ENCODE measurements at places on chromosomes 12 and 14. TPM values are rescaled to one million over a fixed set of nuclear protein-coding genes. Genes with fewer than 3 reads are reported as not detected.
A peak's percentile ranks its signal among the peaks of the same experiment; 100 is the strongest.

SOS2 gene
- 26.3 TPM for polyA plus RNA-seq

ITGB7 gene
- 9.5 TPM for polyA plus RNA-seq

ACOT4 gene
- polyA plus RNA-seq: 2.4 TPM

LTBP2 gene
- polyA plus RNA-seq: 3.5 TPM

RBMS2 gene
- polyA plus RNA-seq: 22.5 TPM

SLC6A15 gene
- 1.8 TPM for polyA plus RNA-seq

DNA sequence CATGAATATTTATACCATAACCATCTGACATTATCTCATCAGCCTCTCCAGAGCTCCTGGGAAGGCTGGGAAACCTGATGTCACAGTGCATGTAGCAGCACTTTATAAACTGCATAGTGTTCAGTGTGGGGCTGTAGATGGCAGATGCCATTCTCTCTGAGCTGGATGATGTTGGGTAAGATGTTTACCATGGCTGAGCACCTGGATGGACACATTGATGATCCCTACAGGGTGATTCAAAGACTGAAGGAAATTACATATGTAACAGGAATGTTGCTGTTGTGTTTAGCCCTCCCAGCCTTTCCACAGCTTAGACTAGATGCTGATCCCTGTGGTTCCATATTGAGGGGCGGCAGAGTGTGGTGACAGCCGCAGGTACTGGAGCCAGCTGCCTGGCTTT, 37.4 kb downstream of the IFT43 start:
- peaks cover 29% of the 10 kb centered on the region for H3K36me3 ChIP-seq
- no peaks in the 10 kb centered on the region for H3K27me3 ChIP-seq
- DNase-seq: no peak
- H3K4me1 ChIP-seq: no peaks in the 10 kb centered on the region
- no peak overlapping the region for H3K27ac ChIP-seq

GRCh38 chr14:61484031-61484430, 162.7 kb downstream of the PRKCH start:
- no peak overlapping the region for H3K4me3 ChIP-seq
- no peaks in the 10 kb centered on the region for H3K4me1 ChIP-seq
- H3K36me3 ChIP-seq: no peaks in the 10 kb centered on the region
- no peak for DNase-seq
- no peaks in the 10 kb centered on the region for H3K27me3 ChIP-seq

DNA sequence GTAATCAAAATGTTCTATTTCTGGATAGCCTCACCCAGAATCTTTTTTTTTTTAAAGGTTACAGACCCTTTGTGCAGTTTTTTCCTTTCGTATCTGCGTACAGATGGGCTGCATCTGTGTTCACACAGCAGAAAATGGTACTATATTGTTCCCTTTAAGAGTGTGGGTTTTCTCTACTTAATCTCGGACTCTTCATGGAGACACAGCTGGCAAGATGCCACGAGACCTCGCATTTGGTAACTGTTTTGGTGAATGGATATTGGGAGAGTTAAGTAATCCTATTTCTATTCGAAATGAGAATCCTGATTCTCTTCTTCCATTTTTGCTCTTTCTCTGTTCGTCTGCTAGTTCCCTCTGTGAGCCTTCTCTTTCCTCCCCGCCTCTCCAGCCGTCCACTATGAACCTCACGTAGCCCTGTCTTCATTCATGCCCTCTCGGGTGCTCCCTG, 85.7 kb downstream of the SAMD4A start:
- no peaks in the 10 kb centered on the region for H3K36me3 ChIP-seq
- peaks cover 4% of the 10 kb centered on the region for H3K4me1 ChIP-seq
- no peaks in the 10 kb centered on the region for H3K27me3 ChIP-seq
- DNase-seq: no peak

DNA sequence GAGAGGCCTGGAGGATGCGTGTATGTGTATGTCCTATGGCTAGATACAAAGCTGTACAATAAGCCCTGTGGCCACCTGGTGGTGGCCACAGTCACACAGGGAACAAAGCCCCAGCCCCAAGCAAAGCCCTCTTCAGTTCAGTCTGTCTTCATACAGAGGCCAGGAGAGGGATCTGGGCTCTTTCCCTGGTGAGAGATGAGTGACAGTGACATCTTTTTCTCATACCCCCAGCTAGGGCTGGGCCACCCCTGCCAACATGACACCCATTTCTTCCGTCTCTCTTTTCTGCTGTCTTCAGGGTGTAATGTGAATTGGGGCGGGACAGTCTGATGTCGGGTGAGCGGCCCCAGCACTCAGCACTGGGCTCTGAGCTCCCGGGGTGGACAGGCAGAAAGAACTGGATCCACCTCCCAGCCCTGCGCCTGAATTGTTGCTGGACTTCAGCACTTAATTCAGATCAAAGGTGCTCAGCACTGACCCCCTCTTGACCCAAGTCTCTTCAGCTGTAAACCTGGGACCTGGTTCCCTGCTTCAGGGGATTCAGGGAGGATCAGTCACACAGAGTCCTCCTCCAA, 59.8 kb downstream of the SERPINA3 start:
- H3K27ac ChIP-seq: no peak overlapping the region
- H3K36me3 ChIP-seq: no peaks in the 10 kb centered on the region
- no peaks in the 10 kb centered on the region for H3K27me3 ChIP-seq
- H3K4me1 ChIP-seq: no peaks in the 10 kb centered on the region
- no peak overlapping the region for H3K4me3 ChIP-seq
- DNase-seq: no peak

- no peak overlapping the region for H3K4me3 ChIP-seq
- no peaks in the 10 kb centered on the region for H3K4me1 ChIP-seq
- no peaks in the 10 kb centered on the region for H3K36me3 ChIP-seq
- DNase-seq: no peak
Measured at GRCh38 chr12:105803292-105803691, 335.5 kb downstream of the NUAK1 start.

GRCh38 chr12:3662521-3662921, 90.4 kb downstream of the CRACR2A start:
- H3K4me3 ChIP-seq: no peak overlapping the region
- no peak for DNase-seq
- H3K27me3 ChIP-seq: no peaks in the 10 kb centered on the region
- H3K4me1 ChIP-seq: no peaks in the 10 kb centered on the region

- H3K36me3 ChIP-seq: no peaks in the 10 kb centered on the region
- H3K4me3 ChIP-seq: peak overlapping the region; percentile 13
- peak; percentile 82 for DNase-seq
- no peaks in the 10 kb centered on the region for H3K27me3 ChIP-seq
Measured at GRCh38 chr14:68814539-68815297, 21.9 kb upstream of the ZFP36L1 start.

DNA sequence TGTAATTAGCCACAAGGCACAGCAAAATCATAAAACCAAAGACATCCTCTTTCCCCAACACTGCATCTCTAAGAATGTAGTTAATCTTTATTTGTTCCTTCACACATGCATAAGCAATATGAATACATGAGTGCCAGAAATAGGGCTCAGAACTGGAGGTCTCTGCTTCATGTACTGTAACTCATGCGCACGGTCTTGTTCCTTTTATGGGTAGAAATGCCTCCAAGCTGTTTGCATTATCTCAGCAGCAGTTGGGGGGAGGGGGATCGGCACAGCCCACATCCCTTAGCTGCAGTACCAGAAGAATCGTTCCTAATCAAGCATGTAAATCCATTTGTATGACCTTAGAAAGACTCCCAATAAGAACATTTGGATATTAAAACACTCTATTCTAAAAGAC, 20.0 kb downstream of the RHOJ start:
- H3K36me3 ChIP-seq: no peaks in the 10 kb centered on the region
- peak; percentile 15 for DNase-seq
- H3K27me3 ChIP-seq: no peaks in the 10 kb centered on the region

- H3K27me3 ChIP-seq: no peaks in the 10 kb centered on the region
- no peak overlapping the region for H3K27ac ChIP-seq
- no peak for DNase-seq
- no peaks in the 10 kb centered on the region for H3K4me1 ChIP-seq
- H3K36me3 ChIP-seq: no peaks in the 10 kb centered on the region
Measured at GRCh38 chr12:98955284-98955683, 310.2 kb downstream of the APAF1 start.

DNA sequence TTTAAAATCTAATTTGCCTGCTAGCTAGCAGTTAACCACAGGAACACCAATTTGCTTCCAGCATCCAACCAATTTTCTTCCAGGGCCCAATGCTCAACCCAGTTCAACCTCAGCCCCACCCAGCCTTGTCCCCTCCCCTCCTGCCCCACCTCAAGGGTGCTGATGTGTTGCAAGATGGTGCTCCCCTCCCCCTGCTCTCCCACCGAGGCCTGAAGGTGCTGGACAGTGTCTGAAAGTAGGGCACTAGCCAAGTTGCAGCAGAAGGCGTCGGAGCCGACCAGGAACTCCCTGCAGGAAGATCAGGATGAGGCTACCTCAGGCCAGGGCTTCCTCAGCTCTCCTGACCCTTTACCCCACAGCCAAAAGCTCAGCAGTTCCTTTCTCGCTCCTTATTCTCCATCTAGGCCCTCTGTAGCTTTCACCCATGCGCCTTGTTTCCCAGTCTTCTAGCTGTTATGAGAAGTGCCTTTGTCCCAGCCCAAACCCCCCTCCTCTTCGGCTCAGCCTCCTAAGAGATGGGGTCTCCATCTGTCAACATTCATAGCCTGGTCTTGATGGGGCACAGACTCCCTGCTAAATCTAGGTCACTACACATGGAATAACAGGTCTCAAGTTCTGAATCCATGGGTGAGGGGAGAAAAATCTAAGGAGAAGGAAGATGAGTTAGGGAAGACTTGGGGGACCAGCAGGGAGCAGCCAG, 3.6 kb downstream of the STAT6 start:
- peaks cover 46% of the 10 kb centered on the region for H3K36me3 ChIP-seq
- DNase-seq: no peak
- no peaks in the 10 kb centered on the region for H3K27me3 ChIP-seq
- no peak overlapping the region for H3K27ac ChIP-seq

DNA sequence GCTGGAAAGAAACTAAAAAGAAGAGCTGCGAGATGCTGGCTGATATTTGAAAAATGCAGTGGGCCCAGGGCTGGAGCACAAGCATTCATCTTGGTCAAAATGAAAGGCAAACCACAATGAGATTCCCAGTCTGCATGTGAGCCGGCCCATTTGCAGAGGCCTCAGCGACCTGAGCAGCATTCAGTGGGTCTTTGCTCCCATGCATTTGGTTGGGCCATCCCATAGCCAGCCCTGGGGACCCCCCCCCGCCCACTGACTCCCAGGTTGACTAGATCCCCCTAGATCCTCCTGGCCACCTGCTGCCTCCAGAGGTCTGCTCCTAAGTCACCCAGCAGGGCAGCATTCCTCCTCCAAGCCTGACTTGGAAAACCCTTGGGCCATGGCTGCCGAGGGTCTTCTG, 59.8 kb downstream of the PRMT8 start:
- H3K4me1 ChIP-seq: no peaks in the 10 kb centered on the region
- H3K36me3 ChIP-seq: no peaks in the 10 kb centered on the region
- H3K27ac ChIP-seq: no peak overlapping the region

GRCh38 chr14:77763316-77763715, 2.4 kb upstream of the SNW1 start:
- no peak for DNase-seq
- H3K4me1 ChIP-seq: peaks cover 6% of the 10 kb centered on the region
- H3K27ac ChIP-seq: no peak overlapping the region
- H3K4me3 ChIP-seq: no peak overlapping the region
- H3K36me3 ChIP-seq: peaks cover 2% of the 10 kb centered on the region

- no peak for DNase-seq
- H3K36me3 ChIP-seq: no peaks in the 10 kb centered on the region
- H3K27me3 ChIP-seq: no peaks in the 10 kb centered on the region
- no peak overlapping the region for H3K4me3 ChIP-seq
Measured at GRCh38 chr12:19608039-19608438, 168.7 kb downstream of the AEBP2 start.

- no peaks in the 10 kb centered on the region for H3K27me3 ChIP-seq
- H3K4me3 ChIP-seq: no peak overlapping the region
- DNase-seq: no peak
- no peaks in the 10 kb centered on the region for H3K4me1 ChIP-seq
- no peak overlapping the region for H3K27ac ChIP-seq
Measured at GRCh38 chr14:87306409-87307168, 686.4 kb downstream of the GALC start.

DNA sequence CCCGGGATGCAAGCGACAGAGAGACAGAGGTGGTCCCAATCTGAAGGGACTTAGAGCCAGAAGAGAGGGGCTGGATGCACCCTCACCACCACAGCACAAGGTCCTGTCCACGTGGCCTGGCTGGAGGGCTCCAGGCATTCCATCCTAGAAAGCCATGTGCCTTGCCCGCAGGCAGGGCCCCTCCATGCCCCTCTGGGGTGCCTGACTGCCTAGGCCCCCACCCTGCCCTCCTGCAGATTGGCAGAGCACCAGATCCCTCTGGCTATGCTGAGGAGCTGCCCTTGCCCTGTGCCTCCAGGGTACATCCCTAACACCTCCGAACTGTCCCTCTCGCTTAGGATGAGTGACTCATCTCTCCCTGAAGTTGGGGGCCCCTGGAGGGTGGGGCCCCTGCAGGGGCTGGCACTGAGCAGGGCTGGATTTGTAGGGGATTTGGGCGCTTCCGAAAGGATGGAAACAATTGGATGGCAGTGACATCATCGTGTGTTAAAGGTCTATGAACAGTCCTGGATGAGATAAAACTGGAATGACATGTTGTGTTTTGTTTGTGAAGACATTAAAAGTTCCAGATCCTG, 50.9 kb downstream of the CHGA start:
- H3K4me3 ChIP-seq: no peak overlapping the region
- DNase-seq: no peak
- peaks cover 14% of the 10 kb centered on the region for H3K4me1 ChIP-seq
- no peak overlapping the region for H3K27ac ChIP-seq

DNA sequence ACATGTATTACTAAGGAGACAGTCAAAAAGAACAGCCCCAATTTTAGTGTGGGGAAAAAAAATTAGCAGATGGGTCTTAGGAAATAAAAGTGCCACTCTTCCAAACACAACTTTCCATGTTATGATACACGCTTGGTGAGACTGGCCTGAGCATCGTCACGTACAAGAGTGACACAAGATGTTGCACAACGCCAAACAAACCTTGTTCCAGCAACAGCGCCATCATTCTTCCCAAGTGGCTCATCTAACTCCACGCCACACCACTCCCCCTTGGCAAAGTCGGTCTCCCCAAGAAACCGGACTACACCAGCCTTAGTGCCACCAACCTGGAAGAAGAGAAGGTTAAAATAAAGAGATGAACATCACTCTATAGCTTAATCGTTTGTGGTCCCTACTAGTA, 58.7 kb downstream of the CLIP1 start:
- peaks cover 6% of the 10 kb centered on the region for H3K4me1 ChIP-seq
- no peak overlapping the region for H3K4me3 ChIP-seq
- peaks cover 30% of the 10 kb centered on the region for H3K36me3 ChIP-seq
- DNase-seq: no peak
- H3K27me3 ChIP-seq: no peaks in the 10 kb centered on the region
- H3K27ac ChIP-seq: no peak overlapping the region

Data from large intestine (tissue), 12 donors.